ENCODE measurements at places on chromosomes 16 and 17. TPM values are rescaled to one million over a fixed set of nuclear protein-coding genes. Genes with fewer than 3 reads are reported as not detected.

GRCh38 chr16:72620348-72620747 is 427.6 kb downstream of the ZFHX3 start:
- no peak for DNase-seq

The SYT17 gene
- total RNA-seq = 2.8 TPM

DNA sequence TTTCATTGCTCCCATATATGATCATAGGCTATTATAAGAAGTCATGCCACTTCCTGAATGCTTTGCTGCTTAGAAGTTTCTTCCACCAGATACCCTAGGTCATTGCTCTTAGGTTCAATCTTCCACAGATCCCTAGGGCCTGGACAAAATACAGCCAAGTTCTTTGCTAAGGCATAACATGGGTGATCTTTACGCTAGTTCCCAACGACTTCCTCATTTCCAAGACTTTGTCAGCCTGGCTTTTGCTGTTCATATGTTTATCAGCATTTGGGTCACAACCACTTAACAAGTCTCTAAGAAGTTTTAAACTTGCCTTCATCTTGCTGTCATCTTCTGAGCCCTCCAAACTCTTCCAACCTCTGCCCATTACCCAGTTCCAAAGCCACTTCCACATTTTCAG is 20.1 kb upstream of the DLX3 start:
- no peak for DNase-seq

- peak; percentile 83 for DNase-seq
Observed at GRCh38 chr16:11497851-11498289, 88.8 kb downstream of the LITAF start.

DNA sequence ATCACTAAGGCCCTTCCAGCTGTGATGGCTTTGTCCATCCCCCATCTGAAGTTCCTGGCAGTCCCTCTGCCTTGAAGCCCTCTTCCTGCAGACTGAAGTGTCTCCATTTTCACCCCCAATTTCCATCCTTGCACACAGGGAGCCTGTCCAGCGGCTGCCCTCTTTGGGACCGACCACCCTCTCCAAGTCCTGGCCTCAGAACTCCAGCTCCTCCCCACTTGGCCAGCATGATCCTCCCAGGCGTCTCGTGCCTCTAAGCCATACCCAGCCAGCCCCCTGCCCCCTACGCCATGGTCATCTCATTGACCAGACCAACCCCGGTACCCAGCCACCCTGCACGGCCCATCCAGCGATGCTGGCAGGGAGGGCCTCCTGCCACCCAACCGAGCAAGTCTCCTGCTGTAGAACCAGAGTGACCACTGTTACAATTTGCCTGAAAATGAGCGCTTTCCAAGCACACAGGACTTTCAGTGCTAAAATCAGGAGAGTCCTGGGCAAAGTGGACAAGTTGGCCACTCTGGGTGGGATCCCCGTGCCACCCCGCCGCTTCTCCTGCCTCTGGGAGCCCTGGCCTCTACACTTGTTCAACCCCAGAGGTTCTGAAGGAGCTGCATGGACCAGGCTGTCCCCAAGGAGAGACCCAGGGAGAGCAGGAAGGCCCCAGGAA is 362.0 kb downstream of the SEC14L1 start:
- peak; percentile 57 for DNase-seq

The TP53TG3F gene
- total RNA-seq = not detected

DNA sequence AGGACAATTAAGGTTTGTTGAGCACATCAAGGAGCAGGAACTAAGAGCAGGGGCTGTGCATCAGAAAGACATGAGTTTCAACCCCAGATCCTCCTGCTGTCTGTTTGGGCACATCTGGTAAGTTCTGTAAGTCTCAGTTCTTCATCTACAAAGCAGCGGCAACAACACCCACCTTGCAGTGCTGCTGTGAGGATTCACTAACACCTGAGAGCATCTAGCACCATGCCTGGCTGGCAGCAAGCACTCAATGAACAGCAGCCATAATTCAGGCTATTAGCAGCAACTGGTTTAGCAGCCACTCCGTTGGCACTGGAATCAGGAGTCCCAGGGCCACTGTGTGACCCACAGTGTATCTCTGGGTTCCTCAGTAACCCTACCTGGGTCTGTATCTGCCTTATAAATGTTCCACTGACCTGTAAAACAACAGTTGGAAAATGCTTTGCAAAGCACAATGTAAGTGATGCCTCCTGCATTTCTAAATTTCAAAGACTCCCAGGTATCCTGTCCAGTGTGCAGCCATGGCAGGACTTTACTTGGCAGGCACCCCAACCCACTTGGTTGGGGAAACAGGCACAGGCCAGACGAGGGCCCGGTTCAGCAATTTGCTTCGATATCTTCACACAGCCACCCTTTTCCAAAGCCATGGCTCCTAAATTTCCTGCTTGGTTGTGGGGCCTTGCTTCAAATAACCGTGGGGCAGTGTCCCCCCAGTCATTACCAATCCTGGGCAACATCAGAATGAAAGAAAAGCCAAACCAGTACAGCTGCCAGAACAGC is 4.2 kb downstream of the ST3GAL2 start:
- no peak for DNase-seq

DNA sequence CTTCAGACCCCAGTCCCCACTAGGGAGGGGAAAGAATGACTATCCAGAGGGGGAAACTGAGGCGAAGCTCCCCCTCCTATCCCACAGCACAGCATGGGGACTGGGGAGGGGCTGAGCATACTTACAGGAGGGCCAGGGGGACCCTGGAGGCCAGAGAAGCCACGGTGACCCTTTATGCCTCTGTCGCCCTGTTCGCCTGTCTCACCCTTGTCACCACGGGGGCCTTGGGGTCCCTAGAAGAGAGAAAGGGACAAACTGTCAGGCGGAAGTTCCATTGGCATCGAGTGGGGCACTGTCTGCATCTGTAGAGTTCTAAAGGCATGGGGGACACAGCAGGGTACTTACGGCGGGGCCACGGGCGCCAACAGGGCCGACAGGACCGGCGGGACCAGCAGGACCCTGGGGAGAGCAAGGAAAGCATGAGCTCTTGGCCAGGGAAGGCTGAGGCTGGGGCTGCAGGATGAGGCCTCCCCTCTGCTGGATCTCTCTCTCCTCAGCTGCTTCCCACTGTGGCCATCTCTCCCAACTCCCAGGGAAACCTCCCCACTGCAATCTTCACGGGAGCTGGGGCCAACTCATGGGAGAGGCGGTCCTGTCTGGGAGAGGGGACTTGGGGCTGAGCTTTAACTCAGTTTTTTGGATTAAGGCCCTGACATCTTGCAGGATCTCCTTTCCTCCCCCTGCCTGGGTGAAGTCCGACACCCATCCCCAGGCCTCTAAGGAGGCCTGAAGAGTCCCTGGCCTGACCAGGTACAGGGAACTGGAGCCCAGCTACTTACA is 13.5 kb downstream of the COL1A1 start:
- no peak for DNase-seq

DNA sequence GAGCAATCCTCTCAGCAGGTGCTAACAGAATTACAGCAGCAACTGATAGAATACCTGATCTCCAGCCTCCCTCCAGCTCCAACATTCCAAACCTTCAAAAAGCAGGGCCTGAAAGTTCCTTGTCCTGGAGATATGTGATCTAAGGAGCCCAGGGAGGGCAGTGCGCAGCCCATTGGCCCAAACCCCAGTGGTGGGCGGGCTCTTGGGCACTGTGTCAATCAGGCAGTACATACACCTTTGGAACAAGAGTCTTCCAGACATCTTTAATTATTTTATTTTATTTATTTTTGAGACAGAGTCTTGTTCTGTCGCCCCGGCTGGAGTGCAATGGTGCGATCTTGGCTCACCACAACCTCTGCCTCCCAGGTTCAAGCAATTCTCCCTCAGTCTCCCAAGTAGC is 24.2 kb downstream of the SLC12A3 start:
- DNase-seq = no peak

DNA sequence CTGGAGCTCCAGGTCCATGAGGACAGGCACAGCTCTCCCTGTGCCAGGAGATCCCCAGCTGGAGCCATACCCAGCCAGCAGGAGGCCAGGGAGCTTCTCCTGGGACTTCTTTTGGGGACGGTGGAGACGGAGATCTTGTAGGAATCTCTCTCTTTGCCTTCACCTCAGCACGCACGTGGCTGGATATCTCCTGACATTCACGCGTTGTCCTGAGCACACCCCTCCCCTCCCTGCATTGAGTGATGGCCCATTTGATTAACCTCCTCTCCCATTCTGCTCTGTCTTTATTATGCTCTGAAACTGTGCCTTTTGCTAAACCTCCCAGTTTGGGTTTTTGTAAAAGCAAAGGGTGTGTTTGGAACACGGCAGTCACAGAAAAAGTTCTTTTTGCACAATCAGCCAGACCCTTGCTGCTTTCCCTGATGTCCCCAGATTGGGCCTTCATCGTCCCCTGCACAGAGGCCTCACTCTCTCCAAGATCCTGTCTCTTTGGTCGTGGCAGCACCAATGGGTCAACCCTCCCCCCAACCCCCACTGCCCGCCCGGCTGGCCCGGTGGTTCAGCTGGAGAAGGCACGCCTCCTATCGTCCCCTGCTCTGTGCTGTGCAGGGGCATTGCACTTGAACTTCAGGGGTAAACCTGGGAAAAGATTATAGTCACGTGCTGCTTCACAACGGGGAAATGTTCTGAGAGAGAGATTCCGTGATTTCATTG is 32.5 kb upstream of the LGALS9 start:
- peak; percentile 58 for DNase-seq

GRCh38 chr17:5283571-5284315 is 1.7 kb downstream of the RABEP1 start:
- DNase-seq = no peak

The HBQ1 gene
- 0.48 TPM for total RNA-seq

GRCh38 chr16:4663777-4664465 is 29.4 kb upstream of the NUDT16L1 start:
- DNase-seq = no peak

The CMTM2 gene
- 0.38 TPM for total RNA-seq

The CYB5B gene
- 59.3 TPM for total RNA-seq

DNA sequence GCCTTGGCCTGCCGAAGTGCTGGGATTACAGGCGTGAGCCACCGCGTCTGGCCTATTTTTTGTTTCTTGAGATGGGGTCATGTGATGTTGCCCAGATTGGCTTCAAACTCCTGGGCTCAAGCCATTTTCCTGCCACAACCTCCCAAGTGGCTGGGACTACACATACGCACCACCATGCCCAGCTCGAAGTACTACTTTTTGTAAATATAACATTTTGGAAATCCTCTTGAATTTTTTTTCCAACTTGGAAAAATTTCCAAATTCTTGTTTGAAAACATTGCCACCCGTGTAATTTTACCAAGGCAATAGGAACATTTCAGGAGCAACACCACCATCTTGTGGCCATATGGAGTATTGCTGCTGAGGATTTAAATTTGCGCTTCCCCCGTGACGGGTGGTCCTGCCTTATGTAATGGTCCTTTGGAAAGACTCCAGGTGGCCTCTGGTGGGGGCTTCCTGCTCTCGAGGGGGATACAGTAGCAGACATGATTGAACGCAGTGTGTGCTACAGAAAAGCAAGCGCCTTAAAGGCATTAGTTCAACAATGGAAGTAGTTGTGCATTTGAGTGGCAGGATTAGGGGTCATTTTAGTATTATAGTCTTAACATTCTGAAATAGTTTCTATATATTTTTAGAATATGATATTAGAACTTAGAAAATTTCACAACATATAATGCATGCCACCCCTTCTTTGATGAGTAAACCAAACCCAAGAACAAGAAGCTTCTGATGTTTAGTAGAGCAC is 8.0 kb downstream of the FLYWCH1 start:
- DNase-seq = no peak

GRCh38 chr17:42271779-42272035 is 4.5 kb downstream of the STAT5B start:
- no peak for DNase-seq

The PITPNM3 gene
- 26.6 TPM for total RNA-seq

DNA sequence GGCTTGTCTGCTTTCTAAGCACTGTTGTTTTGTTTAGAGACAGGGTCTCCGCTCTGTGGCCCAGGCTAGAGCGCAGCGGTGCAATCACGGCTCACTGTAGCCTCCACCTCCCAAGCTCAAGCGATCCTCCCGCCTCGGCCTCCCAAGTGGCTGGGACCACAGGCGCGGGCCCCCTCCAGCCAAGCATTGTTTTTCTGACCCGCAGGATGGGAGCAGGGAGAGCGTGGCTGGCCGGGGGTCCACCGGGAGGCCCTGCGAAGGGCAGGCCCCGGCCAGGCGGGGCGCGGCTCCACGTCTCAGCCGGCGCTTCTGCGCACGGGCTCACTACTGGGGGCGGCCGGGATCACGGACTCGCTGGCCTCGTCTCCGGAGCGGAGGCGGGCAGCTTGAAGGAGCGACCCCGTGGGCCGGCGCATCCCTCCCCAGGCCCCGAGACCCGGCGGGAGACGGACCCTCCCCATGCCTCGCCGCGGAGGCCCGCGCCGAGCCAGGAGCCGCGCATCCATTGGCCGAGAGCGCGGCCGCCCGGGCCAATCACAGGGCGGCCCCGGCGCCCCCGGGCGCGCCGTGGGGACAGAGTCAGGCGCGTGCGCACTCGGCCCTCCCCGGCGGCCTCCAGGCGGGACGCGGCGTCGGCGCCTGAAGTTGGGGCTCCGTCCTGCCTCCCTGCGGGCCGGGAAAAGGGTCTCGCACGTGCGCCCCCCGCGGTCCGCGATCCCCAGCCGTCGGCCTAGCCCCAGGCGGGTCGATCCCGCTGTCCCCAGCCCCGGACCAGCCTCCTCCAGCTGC is 24.9 kb downstream of the ACTG1 start:
- peak; percentile 92 for DNase-seq

The TXNDC11 gene
- 32.9 TPM for total RNA-seq

The NXN gene
- 46.3 TPM for total RNA-seq

- DNase-seq = no peak
Observed at GRCh38 chr17:32298298-32298697, 32.7 kb downstream of the RHBDL3 start.

- DNase-seq = no peak
Observed at GRCh38 chr16:25093208-25094061, 18.1 kb upstream of the LCMT1 start.

The CMTM1 gene
- 2.1 TPM for total RNA-seq
